GM13977 (cell line): ENCODE measurements at places on chromosomes 6 and 20.

- no peak for DNase-seq
Observed at GRCh38 chr6:161618831-161619454, 345.1 kb upstream of the AGPAT4 start.

DNA sequence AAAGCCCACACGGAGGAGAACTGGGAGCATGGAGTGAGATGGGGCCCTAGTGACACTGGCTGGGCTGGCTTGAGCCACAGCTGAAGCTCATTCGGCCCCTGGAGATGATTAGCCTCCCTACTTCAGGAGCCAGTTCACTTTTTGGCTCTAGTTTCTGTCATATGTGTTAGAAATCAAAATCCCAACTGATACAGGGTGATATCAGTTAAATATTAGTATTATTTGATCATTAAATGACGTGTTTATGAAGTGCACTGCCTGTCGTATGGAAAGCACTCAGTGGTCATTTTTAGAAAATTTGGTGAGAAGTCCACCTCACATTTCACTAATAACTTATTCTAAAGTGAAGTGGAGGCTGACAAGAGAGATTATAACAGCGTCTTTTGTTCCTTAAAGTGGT is 59.0 kb downstream of the TULP4 start:
- DNase-seq, result no peak

DNA sequence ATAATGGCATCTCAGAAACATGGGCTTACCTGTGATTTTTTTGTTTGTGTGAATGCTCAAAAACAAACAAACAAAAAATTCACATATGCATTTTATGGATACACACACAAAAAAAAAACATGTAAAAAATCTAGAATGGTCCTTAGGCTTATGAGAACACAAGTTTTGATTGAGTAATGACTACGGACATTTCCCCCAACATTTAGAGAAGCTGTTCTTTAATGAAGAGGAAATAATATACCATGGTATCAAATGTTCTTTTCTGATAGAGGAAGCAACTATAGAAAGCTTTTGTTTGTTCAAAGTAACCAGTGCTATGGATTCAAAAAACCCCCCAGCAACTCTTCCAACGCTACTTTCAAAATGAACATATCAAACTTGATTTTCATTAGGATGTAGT is 8.6 kb upstream of the CALHM6 start:
- DNase-seq, result no peak

DNA sequence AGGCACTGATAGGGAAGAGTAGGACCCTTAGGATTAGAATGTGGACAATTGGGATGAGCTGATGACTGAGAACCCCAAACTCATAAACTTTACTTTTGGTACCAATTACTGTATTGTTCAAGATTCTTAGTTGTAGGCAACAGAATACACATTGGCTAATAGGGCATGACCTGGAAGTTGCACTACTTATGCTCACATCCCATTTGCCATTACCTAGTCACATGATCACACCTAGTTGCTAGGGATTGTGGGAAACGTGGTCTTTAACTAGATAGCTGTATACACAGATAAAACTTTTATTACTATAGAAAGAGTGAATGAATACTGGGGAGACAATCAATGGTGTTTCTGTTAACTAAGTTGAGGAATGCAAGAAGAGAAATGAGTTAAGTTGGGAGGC is 113.4 kb upstream of the AKIRIN2 start:
- no peak for DNase-seq

GRCh38 chr6:94953867-94954631 is 623.3 kb upstream of the MANEA start:
- no peak for DNase-seq

DNA sequence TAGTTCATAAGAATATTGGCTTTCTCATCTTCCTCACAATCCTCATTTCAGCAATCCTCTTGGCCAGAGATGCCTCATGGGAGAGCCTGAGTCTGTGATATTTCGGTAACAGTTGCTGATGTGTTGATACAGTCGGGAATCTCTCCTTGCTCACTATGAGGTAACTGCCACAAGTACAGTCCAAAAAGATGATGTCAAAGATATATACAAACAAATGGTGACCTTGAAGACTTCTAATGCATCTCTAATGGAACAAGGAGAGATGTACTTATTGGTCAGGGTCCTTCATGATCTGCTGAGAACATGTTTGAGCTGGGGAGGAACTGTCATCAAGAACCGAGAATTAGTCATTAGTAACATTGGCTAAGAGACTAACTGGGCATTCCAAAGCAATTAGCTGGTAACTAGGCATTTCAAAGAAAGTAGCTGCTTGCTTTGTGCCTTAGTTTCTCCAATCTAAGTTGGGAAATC is 56.1 kb downstream of the FILIP1 start:
- DNase-seq, result no peak

DNA sequence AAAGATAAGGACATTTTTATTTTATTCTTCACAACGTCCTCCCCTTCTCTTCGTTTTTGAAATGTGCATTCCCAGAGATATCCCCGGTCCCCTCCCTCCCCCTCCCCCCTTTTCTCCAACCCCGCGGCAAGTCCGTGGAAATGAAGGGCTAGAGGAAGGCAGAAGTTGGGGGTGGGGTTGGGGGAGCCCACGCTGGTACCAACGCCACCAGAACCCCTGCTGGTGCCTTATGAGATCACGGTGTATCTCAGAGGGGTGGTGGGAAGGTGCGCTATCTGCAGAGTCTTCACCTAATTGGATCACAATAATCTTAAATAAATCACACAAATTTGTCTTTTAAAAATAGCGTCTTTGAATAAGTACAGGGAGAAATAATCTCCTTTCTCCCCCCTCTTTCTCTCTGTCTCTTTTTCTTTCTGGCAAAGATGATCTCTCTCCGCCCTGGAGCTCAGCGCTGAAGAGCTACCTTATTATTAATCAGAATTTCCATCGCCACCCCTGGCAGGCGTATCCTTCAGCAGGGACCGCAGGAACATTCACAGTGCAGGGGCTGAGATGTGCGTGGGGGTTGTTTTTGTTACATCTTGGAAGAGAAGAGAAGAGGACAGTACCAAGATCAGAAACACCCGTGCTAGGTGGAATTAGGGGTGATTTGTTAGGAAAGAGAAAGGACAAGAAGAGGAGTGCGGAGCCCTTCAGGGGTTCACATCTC is 915 bp downstream of the CLVS2 start:
- DNase-seq, result no peak

DNA sequence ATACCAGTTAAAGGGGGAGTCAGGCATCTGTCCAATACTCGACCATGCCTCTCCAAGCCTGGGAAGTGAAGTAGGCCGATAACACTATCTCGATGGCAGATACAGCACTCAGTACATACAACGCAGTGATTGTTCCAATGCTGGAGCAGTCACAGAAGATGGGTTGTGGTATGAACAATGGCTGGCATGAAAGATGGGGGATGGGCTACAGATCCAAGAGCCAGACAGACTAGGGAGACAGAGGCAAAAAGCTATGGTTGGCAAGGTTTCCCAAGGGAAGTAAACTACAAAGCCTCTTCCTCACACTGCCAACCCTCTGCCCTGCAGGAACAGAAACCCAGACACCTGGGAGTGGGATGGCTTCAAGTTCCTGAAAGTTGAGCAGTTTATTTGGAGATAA is 19.2 kb downstream of the FKBP1A start:
- no peak for DNase-seq
